EH (cell line): ENCODE measurements at places on chromosomes 11 and 22.

GRCh38 chr11:82867495-82868082 is 32.6 kb downstream of the PRCP start:
- DNase-seq: peak; percentile 76

- no peak for DNase-seq
Observed at GRCh38 chr11:118838905-118839553, 44.7 kb upstream of the CXCR5 start.

GRCh38 chr11:79362821-79363220 is 78.0 kb downstream of the TENM4 start:
- no peak for DNase-seq

GRCh38 chr11:46710821-46711269 is 8.2 kb upstream of the F2 start:
- DNase-seq: peak; percentile 95

- DNase-seq: no peak
Observed at GRCh38 chr22:23503736-23504440, 76.2 kb downstream of the IGLL1 start.

DNA sequence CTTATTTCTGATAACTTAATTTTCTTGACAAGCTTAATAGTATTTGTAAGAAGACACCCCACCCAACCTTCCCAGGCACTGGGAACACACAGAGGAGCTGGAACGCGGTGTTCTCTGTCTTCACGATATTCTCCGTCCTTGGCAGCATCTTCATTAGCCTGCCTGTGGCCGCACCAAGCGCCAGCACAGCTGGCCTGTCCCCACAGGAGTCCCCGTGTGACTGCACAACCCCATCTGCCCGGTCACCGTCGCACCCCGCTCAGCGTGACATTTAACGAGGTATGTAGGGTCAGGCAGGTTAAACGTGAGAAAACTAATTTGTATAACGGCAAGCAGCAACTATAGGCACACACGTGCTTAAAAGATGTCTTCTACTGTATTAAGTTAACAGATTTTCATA is 293.3 kb downstream of the BRD1 start:
- DNase-seq: no peak

DNA sequence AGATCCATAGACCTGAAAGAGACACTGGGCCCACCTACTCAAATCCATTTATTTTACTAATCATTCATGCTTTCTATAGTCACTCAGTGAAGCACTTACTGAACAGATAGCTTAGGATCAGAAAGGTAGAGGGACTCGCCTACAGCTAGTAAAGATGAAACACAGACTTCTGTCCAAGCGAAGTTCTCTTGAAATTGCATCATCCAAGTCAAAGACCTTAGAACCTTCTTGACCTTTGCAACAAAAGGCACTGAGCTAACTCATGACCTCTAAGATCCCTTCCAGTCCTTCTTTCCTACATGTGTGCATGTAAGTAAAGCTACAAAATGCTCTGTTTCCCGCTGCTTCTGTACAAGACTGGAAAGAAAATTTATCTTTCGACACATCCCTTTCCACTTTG is 377.6 kb downstream of the LARGE1 start:
- no peak for DNase-seq

- peak; percentile 100 for DNase-seq
Observed at GRCh38 chr22:44698531-44699421, 3.2 kb upstream of the PRR5 start.

DNA sequence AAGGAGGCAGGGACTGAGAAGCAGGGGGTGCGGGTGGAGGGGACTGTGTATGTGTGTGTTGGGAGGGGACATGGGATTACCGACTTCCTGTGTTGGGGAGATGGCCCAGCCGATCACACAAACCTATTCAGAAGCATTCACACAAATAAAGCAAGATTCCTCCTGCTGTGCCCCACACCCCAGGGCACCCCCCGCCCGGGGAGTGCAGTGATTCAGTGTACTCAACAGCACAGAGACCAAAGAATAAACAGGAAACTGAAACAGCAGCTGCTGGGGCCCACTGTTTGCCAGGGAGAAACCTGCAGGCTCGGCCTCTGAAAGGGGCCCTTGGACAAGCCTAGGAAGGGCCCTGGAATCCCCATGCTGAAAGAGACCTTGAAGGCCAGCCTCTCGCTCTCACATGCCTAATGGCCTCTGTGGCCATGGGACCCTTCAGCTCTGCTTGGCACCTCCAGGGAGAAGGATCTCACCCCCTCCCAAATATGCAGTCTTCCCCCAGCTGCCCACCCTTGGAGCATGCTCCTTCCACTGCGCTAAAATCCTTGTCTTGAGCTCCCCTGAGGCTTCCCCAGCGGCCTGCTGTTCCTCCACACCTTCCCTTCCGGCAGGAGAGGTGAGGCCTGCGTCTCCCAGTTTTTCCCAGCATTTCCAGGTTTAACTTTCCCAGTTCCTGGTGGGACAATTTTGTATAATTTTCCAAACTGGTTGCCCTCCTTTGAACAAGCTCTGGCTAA is 72.9 kb downstream of the CSNK2A3 start:
- DNase-seq: no peak
